SJSA1 (cell line): ENCODE measurements at places on chromosomes 4 and X.

DNA sequence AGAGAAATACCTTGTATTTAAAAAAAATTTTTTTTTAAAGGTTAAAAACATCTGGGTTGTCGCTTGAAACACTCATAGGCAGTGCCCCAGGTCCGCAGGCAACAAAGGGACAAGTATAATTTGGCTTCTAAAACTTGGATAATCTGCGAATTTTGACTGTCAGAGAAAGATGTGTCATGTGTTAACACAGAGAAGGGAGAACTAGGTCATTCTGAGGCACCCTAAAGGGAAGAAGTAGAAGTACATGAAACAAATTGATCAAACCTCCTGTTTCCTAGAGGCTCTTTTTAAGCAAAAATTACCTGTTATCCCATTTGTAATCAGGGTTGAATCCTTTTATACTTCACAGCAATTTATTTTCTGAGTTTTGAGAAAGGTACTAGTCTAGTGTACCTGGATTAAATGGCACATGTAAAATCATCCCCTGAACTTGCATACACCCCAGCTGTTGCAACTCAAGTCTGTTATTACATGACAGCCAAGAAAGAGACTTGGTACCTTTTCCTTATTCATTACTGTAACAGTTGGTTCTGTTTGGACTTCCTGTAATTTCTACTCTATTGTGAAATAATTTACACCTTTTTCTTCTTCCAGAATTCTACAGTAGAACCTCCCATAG lies 1.7 kb downstream of the SRD5A3 start:
- DNase-seq: no peak

- DNase-seq: no peak
These were observed 48.5 kb downstream of the C4orf50 start for GRCh38 chr4:5969777-5970176.

DNA sequence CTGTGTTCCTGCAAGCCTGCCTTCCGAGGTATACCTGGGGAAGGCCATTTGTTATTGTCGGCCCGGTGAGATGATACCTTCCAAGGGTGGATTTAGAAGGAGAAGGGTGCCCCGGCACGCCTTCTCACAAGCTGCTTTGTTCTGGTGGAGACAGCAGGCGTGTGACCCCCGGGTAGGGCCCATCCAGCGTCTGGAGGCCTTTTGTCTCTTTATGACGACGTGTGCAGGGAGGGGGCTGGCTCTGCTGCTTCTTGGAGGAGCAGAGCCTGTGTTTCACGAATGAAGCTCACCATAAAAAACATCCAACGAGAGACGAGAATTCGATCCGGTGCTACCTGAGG lies 45.3 kb downstream of the SHOX start:
- no peak for DNase-seq

- DNase-seq: no peak
These were observed 419.6 kb upstream of the CPEB2 start for GRCh38 chr4:14582677-14583076.

DNA sequence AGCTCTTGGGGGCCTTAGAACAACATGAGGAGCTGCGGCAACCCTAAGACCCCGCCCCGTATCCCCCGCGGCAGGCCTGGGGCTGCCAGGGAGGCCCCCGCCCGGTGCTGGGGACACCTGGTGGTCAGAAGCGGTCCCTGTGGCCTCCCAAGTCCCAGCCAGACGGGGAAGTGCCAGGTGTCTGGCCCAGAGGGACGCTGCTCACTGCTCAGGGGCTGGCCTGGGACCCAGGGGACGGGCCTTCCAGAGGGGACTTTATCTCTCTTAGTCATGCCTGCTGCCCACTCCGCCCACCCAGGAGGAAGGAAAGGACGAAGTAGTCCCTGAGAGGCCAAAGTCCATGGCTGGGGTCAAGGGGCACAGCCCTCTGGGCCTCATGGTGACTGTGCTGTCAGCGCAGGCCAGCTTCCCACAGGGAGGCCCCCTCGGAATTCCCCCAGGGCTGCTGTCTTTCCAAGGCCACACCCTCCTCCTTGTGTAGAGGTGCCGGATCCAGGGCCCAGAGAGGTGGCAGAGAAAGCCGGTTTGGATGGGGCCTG lies 31.0 kb upstream of the HTRA3 start:
- DNase-seq: no peak

GRCh38 chrX:117957128-117957527 lies 159.5 kb downstream of the KLHL13 start:
- DNase-seq: no peak

DNA sequence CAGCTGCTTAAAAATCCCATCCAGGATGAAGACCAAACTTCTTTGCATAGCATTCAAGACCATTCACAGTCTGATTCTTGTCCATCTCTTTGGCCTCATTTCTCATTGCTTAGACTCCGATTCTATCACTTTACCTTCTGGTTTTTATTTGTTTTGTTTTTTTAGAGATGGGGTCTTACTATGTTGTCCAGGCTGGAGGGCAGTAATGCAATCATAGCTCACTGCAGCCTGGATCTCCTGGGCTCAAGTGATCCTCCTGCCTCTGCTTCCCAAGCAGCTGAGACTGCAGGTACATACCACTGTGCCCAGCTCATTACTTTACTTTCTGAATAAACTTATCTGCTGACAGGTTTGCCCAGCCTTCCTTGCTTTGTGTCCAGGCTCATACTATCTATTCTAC lies 152.8 kb downstream of the TMEM164 start:
- DNase-seq: no peak

DNA sequence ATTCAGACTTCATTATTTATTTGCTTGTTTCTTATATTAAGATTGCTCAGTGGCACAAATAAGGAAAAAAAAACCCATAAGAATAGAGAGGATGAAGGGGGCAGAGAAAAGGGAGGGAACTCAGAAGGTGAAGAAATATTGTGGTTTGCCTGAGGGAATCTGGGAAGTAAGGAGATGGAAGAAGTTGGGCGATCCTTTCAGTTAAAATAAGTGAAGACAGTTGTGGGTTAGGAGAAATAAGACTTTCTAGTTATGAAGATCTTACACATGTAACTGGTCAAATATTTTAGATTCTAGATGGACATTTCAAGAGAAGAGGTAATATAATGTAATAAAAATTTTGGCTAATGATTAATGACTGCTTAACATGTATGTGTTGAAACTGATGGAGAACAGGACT lies 138.7 kb upstream of the LIMCH1 start:
- DNase-seq: no peak

DNA sequence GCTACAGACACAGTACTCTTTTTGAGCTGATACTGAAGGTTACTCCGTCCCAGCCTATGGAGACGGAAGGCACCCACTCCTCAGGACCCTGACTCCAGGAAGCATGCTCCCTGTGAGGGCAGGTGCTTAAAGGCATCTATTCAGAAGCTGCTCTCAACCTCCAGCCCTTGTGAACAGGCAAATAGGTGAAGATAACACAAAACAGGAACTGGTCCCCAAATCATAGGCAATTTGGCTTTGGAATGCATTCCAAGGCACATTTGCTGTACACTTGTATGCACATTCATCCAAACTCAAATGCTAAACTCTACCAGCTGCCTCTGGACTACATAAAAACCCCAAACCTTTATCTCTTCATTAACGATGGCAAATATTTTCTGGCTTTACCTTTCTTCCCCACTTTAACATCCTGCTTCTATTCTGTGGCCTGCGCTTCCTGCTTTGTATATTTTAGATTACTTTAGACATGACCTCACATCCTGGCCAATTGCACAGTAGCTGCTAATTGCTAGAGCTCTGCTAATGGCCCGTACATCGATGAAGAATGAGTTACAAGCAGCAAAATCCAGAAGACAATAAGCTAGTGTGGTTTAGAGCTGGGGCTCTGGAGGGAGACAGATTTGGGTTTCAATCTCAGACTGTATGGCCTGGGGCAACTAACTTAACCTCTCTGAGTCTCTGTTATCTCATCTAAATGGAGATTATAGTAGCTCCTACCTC lies 3.2 kb downstream of the SEL1L3 start:
- no peak for DNase-seq

GRCh38 chrX:118225711-118226428 lies 109.3 kb upstream of the KLHL13 start:
- DNase-seq: no peak

GRCh38 chr4:48475770-48476169 lies 7.4 kb upstream of the SLC10A4 start:
- DNase-seq: no peak

GRCh38 chr4:75235359-75235951 lies 278.7 kb downstream of the RCHY1 start:
- no peak for DNase-seq

DNA sequence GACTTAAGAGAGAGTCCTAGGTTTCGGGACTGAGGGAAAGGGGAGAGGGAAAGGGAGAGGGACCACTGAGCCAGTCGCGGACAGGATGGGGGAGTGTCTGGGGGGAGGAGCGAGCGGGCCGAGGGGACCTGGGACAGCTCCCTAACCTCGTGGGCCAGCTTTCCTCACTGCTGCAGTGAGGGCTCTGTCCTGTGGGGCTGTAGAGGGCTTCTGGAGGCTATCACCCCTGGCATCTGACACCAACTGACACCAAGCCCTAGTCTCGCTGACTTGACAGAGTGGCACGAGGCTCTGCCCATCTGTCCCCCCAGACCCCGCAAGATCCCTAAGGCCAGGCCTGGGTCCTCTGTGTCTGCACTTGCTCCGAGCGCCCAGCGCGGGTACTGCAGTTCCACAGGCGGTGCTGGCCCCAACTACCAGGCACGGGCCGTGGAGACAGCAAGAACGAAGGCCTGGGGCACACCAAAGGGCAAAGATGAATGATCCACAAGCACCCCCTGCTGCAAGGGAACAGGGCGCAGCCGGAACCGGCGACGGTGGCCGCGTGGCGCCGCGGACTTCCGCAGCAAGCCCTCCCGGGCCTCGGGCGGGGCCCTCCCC lies 465 bp downstream of the HAUS7 start:
- DNase-seq: peak; percentile 65

DNA sequence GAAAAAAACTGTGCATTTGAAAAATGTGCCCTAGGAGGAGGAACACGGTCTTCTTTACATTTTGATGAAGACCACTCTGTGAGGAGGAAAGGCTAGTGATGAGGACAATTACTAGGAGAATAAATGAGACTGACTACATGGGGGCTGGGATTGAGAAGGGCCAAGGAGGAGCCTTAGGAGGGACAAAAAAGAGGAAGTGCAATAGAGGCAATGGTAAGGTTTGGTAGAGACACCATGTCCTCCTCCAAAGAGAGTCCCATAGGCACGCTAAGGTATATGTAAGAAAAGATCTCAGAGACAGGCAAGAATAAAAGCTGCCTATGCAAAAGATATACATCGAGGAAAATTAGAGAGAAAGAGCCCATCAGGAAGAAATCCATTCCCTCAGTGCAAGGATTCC lies 336.5 kb upstream of the SFRP2 start:
- no peak for DNase-seq

DNA sequence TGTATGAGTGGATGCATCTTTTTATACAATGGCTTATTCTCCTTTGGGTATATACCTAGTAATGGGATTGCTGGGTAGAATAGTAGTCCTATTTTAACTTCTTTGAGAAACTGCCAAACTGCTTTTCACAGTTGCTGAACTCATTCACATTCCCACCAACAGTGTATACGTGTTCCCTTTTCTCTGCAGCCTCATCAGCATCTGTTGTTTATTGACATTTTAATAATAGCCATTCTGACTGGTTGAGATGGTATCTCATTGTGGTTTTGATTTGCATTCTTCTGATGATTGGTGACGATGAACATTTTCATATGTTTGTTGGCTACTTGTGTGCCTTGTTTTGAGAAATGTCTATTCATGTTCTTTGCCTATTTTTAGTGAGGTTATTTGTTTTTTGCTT lies 687.0 kb upstream of the EPHA5 start:
- DNase-seq: peak; percentile 85

- DNase-seq: no peak
These were observed 106.0 kb upstream of the NAP1L5 start for GRCh38 chr4:88803600-88804096.

- no peak for DNase-seq
These were observed 516.7 kb upstream of the SLIT2 start for GRCh38 chr4:19735012-19735411.

DNA sequence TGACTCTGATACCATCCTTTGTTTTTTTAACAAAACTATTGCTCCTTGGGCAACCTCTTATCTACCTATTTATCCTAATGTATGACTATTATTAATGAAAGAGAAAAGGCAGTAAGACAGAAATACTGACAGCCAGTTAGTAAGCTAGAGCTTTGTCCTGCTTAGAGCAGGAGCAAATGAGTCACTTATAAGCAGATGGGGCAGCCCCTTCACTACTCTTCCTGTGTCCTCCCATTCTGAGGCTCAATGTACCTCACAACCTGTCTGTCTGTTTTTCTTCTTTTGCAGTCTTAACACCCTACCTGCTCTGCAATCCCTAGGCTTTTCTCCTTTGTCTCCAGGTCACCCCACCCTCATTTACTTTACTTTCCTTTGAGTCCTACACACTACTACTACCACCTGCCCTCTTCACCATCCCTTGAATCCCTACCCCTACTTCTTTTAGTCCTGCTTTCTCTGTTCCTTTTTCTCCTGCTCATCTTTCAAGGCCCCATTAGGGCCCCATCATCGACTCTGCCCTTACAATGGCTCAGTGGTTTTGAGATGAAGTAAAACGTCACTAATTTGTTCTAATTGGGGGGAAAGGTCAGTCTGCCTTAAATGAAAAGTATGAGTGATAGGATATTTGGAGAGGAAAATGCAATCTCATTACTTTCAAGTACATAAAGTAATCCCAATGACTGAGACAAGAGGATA lies 294.3 kb downstream of the GUCY2F start:
- DNase-seq: no peak

GRCh38 chr4:173432430-173432829 lies 33.5 kb upstream of the SCRG1 start:
- no peak for DNase-seq

DNA sequence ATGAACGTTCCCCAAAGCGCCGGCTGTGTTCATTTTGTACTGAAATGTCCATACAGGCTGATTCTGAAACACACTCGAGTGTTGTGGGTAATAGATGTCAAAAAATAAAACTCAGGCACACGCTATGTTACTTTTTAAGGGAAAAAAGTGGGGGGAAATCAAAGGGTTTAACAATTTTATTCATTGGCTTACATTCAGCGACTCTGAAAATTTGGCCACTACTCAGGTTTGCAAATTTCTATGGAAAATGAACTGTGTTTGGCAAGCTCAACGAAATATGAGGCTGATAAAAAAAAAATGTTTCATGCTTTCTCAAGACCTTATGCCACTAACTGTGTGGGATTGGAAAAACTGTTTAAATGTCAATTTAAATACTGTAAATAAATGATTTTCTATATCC lies 18.5 kb downstream of the AMELX start:
- no peak for DNase-seq
